ENCODE measurements at places on chromosomes 7 and 10.

DNA sequence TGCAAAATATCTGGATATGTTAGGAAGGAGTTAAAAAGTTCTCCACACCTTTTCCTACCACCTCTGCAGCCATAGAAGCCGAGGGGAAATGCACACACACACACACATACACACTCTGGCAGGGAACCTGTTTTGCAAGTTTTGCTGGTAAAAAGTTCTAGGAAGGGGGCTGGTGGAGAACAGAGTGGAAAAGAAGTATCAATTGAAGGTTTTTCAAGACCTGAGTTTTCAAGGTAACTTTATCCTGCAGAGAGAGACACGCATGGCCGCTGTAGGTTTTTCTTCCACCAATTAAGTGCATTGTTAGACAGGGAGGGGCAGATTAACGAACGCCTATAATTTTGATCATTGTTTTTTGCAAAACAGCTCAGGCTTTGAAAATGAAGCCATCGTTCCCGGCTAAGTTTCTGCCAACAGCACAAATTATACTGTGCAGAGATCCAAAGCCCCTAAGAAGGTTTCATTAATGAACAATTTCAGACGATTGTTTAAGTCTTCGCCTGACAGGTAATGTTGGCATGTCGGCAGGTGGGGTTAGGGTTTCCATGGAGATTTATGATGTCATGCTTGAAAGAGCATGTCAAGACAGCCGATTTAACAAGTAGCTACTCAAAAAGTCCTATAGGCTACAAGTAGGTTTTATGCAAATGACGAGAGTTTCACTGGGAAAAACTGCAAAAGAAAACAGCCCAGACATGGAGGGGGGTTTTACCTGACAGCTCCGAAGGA, 29.7 kb downstream of the KIAA1217 start:
- no peak for DNase-seq

GRCh38 chr10:71975087-71975870, 11.1 kb downstream of the CHST3 start:
- no peak for DNase-seq

DNA sequence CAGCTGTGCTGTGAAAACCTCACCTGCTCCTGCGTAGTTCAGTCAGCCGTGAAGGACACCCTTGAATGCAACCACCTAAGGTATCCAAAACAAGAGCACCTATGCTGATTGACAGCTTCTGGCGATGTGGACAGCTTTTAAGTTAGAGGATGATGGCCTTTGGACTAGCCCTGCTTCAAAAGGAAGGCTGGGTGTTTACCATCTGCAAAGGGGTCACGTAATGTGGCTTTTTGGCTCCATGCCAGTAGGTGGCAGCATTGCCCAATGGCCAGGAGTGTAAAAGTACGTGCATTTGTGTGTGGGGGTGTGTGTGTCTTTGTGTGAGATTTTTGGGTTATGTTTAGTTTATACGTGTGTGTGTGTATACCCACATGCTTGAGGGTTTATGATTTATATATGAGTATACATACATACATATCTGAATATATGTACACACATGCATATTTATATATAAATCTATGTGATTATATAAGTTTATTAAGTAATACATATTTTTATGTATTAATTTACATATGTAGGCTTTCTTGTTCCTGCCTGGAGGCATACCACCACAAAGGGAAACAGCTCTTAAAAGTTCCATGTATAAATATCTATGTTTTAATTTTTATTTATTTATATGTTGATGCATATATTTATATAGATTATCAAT, 236.3 kb upstream of the ANKRD30A start:
- peak; percentile 45 for DNase-seq

DNA sequence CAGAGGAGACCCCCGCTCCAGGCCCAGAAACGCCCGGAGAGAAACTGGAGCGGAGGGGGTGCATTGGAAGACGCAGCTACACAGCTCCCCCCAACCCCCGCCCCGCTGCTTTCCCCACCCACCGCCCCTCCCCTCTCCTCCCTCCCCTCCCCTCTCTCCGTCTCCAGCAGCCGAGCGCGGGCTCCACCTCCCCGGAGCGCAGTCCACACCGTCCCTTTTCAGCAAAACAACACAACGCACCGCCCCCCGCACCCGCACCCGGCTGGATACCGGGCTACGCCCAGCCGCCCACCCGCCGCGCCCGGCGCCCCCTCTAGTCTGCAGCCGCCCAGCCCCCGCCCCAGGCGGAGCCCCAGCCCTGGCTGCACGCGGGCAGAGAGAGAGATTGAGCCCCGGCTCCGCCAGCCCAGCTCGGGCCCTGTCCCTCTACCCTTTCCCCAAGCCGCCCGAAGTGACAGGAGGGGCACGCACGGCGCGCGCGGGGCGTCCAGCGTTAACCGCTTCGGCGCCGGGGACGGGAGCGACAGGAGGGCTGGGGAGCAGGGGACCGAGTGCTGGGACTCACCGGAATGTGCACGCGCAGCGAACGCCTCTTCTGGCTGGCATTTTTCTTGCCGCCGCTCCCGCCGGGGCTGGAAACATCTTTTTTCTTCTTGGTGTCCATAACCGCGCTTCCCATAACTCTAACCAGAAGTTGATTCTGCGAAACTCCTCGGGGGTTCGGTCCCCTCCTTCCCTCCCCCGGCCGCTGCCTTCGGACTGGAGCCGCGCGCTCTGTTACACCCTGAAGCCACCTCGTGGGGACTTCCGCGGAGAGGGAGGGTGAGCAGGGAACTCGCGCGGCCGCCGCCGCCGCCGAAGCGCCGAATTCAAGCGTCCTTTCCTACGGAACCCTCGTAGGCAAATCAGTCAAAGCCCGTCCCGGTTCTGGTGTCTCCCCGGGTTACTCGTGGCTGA, 695 bp downstream of the PRKAG2 start:
- DNase-seq: peak; percentile 63

DNA sequence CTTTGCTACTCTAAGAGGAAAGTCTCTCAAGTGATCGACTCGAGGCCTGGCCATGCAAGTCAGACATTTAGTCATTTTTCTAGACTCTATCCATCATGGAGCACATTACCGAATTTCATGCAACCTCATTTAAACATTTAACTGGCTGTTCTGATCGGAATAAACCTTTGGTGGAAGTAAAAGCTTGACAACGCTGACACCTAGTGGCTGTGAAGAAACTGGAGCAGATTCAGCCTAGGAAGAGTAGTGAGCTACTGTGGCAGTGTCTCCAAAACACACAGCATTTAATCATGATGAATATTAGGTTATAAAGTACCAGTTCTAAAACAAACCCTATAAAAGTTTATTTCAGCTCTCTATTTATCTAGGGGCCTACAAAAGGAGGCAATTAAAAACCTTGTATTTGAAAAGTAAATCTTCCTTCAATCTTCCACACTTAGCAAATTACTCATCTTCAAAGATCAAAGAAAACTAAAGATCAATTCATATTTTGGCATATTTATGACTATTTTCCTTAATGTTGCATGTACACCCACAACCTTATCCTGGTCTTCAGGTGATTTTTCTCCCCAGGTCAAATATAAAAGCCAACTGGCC, 175.0 kb downstream of the CTNNA3 start:
- DNase-seq: peak; percentile 50

DNA sequence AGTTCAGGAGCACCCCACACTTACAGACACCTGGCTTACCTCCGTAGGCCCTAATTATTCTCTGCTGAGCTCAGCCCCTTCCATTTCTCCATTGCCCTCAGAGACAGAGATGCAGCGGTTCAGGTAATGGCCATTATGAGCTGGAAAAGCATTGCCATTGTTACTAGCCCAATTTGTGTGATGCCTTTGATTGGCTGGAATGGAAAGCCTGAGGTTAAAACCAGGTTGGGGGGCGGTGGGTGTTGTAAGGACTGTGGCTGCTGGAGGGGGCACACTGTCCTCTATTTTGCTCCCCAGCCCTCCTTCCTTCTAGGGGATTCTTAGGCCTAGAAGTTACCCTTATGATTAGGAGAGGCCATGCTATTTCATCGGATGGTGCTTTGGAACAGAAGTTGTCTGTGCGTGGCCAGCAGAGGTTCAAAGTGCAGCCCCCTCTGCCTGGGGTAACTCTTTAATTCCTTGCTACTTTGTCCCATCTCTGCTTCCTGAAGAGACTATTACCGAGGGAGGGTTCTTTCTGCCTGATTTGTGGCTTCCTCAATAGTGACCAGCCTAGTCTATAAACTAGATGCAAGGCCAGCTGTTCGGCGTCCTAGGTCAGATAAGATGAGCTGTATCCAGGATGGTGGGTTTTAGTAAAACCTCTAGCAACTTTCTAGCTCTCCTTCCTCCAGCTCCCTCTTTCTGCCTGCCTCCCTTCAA, 14.2 kb upstream of the ACSL5 start:
- DNase-seq: no peak

- no peak for DNase-seq
Measured at GRCh38 chr7:79300573-79300972, 152.9 kb downstream of the MAGI2 start.

- no peak for DNase-seq
Measured at GRCh38 chr10:74117738-74118137, 32.9 kb downstream of the AP3M1 start.

DNA sequence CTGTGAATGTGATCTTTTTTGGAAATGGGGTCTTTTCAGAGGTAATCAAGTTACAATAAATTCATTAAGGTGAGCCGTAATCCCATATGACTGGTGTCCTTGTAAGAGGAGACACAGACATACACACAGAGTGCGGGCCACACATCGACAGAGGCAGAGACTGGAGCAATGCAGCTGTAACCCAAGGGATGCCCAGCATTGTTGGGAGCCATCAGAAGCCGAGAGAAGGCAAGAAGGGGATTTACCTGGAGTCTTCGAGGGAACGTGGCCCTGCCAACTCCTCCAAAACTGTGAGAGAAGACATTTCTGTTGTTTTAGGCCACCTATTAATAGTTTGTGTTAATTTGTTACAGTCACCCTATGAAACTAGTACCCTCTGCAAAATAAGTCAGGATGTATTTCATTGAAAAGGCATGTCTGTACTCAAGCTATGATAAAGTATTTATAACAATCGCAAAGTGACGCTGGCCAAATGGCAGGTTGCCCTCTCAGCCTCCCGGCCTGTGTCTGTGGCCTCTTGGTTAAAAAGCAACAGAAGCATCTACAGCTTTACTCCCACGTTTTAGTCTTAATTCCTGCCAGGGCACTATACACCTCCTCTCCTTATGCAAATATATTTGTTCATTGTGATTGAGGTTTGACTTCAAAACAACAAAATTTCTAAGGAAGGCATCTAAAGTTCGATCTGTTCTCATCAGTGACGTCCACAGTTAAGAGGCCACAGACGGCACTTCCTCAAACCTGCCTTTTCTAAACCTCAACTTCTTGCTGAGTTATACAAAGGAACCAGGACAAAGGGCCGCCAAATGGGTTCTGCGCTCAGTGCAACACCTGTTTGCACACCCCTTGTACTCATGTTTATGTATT, 46.8 kb downstream of the HIPK2 start:
- DNase-seq: no peak

All from renal cortex interstitium (tissue), 15 donors.